ENCODE measurements at places on chromosomes 5 and 9. TPM values are rescaled to one million over a fixed set of nuclear protein-coding genes. Genes with fewer than 3 reads are reported as not detected.

Gene GABBR2
- total RNA-seq, result 67.7 TPM

Gene CAPSL
- total RNA-seq, result 2.6 TPM

Gene FGF1
- 57.7 TPM for total RNA-seq

Gene RNF145
- 75.7 TPM for total RNA-seq

Gene DYNC2I2
- 23.0 TPM for total RNA-seq

Gene HSPA4
- total RNA-seq, result 80.5 TPM

All from spinal cord (tissue), 10 donors.